Umbilical cord (tissue), 2 donors: ENCODE measurements at places on chromosomes 6 and 20.

- no peak for DNase-seq
These were observed 595 bp upstream of the SRF start for GRCh38 chr6:43170417-43170930.

DNA sequence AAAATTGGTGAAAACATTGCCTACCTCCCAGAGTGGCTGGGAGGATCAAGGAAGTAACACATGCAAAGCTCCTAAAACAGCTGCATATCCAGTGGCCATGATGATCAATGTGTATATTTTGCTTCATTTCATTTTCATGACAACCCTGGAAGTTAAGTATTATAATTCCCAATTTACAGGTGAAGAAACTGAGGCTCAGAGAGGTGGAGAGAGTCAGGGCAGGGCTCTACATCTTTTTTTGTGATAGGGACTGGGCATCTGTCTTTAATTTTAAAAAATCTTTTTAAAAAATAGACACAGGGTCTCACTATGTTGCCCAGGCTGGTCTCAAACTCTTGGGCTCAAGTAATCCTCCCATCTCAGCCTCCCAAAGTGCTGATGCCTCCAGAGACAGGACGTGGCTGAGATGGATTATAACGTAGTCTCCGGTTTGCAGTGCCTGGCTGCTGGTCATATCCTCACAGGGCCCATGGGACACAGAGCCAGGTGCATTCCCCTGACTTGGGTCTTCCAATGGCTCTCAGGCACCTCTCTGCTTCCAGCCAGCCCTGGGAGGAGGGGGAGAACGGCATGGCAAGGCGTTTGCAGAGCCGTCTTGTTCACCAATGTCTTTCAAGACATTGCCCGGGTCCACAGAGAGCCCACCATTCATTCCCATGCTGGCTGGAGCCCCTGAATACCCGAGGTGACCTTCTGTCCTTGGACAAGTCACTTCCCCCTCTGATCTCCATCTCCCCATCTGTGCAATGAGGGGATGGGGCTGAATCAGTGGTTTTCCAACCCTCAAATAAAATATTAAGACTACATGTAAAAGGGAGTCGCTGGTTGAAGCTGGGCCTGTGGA lies 38.3 kb downstream of the HNF4A start:
- DNase-seq: no peak

- no peak for DNase-seq
These were observed 59.3 kb upstream of the MYL9 start for GRCh38 chr20:36482044-36482473.

DNA sequence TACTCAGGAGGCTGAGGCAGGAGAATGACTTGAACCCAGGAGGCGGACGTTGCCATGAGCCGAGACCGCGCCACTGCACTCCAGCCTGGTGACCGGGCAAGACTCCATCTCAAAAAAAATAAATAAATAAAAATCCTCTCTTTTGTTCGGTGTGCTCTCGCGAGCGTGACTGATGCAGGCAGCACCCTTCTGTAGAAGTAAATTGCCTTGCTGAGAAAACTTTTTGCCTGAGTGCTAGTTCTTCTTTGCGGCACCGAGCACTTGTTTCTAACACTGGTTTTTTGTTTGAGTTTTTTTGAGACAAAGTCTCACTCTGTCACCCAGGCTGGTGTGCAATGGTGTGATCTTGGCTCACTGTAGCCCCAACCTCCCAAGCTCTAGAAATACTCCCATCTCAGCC lies 30.5 kb downstream of the PLN start:
- no peak for DNase-seq

DNA sequence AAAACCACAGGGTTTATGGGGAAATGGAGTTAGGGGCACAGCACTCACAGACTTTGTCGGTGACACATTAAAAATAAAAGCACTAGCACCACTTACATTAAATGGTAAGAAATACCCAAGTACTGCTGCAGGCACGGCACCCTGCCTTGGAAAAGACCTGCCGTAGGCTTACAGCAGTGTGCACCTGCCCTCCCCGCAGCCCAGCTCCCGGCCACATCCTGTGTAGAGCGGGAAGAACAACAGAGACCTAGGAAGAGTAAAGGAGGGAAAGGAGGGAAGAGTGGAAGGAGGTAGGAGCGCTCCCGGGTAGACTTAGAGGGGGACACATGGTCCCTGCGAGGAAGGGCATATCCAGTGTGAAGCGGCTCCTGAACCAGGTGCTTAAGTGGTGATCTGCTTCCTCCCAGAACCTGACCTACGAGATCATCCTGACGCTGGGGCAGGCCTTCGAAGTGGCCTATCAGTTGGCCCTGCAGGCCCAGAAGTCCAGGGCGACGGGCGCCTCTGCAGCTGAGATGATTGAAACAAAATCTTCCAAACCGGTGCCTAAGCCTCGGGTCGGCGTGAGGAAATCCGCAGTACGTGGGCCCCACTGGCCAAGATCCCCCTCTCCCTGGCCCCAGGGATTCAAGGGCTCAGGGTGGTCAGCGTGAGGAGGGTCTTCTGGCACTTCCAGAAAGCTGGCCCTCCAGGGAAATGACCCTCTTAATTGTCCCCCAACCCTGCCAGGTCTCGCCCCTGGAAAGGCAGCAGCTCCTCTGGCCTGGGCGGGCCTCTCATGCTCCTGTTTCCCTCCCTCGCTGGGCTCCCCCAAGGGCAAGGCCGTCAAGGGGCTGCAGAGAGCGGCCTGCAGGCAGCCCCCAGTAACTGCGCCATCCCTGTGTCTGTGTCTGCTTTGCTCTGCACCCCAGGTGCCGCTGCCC lies 55.5 kb downstream of the TCP11 start:
- no peak for DNase-seq

- DNase-seq: peak; percentile 88
These were observed at the start of gene SPTLC3 for GRCh38 chr20:13008761-13009681. TSS of gene SPTLC3 (plus strand) at chr20:13008972. CDS start at chr20:13009268, 296 bp downstream.

DNA sequence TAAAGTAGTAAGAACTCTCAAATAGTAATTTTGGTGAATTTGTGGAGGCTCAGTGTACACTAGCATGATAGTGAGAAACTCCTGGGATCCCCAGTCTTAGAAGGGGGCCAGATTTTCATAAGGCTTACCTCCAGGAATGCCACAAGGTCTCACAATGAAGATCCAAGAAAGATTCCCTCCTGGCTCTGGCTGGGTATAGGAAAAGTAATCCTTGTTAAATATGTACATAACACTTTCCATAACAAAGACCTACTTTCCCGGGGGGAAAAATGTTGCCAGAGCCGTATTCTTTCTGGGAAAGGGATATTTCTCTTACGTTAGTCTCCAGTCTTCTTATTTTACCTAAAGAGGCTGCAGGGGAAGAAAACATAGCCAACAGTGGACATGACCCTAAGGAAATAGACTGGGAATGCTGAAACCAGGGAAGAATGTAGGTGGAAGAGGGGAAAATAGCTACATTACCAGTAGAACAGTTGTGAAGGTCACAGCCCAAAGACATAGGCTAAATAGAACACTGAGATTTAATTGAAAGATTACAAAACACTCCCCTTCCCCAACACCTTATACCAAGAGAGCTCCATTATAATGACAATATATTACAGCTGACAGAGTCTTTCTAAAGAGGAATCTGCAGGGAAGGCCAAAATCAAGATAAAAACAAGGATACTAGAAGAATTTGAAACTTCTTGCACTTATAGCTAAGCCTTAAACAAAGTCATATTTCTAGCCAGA lies 34.9 kb upstream of the ISM1 start:
- DNase-seq: no peak

DNA sequence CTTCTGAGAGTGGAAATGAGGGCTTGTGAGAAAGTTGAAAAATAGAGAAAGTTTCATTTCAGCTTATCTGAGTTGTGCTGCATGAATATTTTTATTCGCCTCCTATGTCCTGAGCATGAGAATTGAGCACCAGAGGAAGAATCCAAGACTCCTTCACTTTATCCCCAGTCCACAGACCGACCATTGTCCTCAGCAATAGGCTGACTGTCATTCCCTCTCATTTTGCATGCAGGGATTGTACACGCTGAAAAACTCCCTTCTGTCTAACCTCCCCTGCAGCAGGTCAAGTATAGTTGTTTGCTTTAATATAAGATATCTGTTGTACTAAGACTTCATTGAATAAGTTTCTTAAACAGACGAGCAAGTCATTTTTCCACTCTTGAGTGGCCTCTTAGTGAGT lies 437.6 kb downstream of the PRKN start:
- DNase-seq: no peak

GRCh38 chr6:27154696-27155095 lies 92.8 kb upstream of the PRSS16 start:
- no peak for DNase-seq

- peak; percentile 35 for DNase-seq
These were observed 140.2 kb downstream of the KIF13A start for GRCh38 chr6:17847203-17847760.

DNA sequence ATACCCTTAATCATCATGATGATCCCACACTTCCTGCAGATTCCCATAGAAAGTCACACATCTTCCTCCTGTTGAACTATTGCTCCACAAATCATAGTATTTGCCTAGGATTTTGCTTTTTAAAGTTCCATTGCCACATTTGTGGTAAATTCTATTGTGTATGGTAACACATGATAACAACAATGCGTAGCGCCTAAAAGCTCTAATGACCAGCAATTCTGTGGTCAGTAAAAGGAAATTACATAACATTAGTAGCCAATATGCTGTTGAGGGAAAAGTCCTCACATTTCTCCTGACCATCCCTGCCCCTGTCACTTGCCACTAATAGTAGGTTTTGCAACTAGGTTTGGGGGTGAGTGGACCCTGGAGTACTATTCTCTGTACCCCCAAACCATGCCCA lies 31.8 kb upstream of the PDE7B start:
- DNase-seq: no peak

DNA sequence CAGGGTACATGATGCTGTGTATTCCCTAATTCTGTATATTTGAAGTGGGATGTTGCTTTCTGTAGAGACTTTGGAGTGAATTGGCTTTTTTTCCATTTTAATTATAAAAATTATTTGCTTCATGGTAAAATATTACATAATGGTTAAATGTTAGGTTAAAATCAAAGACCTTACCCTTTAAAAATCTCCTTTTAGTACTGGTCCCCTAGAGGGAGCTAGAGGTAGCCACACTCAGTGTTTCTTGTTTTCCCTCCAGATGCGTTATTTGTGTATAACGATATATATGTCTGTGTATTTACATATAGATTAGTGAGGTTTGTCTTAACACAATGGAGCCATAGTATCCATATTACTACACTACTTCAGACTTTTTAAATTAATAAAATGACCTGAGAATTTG lies 146.7 kb downstream of the PLCB4 start:
- no peak for DNase-seq

DNA sequence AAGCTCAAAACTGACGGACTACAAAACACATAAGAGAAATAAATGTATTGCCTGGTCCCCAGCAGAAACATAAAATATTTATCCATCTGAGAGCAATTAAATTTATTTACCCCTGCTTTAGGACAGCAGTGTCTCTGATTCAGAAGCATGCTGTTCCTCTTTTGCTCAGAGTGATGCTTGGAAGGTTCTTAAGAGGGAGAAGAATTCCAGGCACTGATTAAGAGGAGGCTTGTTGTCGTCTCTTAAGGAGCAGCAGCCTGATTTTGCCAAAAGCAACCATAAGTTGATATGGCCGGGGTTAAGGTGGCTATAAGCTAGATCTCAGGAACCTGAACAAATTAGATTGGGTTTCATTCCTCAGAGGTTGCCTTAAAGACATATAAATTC lies 25.8 kb downstream of the CAP2 start:
- DNase-seq: peak; percentile 11

DNA sequence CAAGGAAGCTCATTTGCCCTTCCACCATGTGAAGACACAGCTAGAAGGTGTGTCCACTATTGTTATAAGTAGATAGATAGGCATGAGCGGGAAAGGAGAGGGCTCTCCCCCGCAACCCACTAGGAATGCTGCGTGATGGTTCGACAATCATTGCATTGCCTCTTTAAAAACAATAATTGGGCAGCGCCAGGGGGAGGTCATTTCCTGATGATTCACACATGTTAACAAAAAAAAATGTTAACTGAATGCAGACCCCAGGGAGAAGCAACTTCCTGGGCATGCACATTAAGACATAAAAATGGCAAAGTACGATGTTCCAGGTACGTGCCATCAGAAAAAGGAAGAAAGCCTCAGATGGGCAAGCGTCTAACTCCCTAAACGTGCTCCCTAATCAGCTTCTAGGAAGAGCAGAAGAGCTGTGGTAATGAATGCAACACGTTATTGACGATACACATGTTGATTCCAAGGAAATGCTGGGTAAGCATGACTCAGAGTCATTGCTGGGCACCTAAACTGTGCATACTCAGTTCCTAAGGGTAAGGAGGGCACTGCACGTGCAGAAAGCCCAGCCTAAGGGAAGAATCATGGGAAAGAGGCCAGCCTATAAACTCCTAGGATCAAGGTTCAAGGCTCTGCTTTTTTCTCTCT lies 113.7 kb downstream of the FAM217A start:
- DNase-seq: no peak

DNA sequence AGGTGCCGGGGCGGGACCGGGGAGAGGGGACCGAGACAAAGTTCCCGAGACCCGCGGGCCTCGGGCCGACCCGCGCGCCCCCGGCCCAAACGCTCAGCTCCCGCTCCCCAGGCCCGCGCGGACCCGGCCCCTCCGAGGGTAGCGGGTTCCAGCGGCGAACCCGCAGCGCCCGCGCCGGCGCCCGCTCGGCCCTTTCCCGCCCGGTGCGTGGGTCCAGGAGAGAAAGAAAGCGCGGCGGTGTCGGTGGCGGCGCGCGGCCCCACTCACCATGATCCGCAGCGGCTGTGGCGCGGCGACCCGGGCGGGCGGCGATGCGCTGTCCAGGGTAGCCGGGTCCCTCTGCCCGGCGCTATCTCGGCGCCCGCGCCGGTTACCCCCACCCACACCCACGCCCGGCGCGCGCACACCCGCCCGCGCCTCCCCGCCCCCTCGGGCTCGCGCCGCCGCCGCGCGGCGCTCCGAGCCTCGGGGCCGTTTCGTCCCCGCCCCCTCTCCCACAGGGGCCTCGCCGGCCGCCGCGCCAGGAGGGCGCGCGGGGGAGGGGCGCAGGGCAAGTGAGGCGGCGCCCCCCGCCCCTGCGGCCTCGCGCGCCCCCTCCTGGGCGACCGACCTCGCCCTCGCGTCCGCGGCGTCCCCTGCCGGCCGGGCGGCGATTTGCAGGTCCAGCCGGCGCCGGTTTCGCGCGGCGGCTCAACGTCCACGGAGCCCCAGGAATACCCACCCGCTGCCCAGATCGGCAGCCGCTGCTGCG lies at the start of gene ELOVL2:
TSS of gene ELOVL2 (minus strand) at position 345 of the 751 bp plus-strand sequence. CDS start at position 270, 75 bp downstream.
- DNase-seq: peak; percentile 53

DNA sequence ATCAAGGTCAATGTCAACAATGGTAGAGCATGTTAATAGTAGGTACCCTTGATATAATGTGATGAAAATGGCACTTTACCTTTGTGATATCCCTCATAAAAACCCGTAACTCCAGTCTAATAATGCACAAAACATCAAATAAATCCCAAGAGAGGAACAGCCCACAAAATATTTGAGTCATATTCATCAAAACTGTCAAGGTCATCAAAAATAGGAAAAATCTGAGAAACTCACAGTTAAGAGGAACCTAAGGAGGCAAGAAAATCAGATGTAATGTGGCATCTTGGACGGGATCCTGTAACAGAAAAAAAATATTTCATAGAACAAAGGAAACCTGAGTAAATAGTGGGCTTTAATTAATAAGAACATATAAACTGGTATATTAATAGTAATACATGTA lies 25.5 kb upstream of the OSTM1 start:
- no peak for DNase-seq

- DNase-seq: peak; percentile 56
These were observed 128.8 kb upstream of the DTNBP1 start for GRCh38 chr6:15791448-15792181.

- peak; percentile 73 for DNase-seq
These were observed 123.3 kb upstream of the SLC2A12 start for GRCh38 chr6:134175532-134176263.
